Left forelimb (tissue), 1 donor: ENCODE measurements at places on chromosomes 4 and X.

DNA sequence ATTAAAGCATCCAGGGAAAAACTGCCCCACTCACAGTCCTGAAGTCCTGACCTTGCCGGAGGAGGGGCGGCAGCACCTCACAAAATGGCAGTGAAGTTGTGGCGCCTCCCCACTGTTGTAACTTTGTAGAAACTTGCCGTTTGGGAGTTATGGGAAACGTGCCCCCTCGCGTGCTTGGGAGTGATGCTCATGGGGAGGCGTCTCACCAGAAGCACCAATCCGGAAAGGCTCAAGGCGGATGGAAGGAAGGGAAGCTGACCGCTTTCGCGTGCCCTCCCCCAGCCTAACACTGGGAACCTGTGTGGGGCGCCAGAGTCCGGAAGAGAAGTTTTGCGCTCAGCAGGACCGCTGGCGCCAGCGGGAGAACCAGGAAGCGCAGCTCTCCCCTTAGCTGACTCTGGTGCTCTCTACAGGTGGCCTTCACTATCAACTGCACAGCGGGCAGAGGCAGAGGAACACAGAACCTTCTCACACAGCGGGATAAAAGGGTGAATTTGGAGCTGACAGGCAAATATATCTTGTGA is at the start of the genes CT45A10 and SAGE1:
CT45A10 (minus strand) TSS at position 151 of the 524 bp plus-strand sequence. CDS start 8,100 bp downstream, outside the sequence.
SAGE1 (plus strand) TSS at position 423 of the 524 bp plus-strand sequence. CDS start 2,527 bp downstream, outside the sequence.
- no peak for DNase-seq

DNA sequence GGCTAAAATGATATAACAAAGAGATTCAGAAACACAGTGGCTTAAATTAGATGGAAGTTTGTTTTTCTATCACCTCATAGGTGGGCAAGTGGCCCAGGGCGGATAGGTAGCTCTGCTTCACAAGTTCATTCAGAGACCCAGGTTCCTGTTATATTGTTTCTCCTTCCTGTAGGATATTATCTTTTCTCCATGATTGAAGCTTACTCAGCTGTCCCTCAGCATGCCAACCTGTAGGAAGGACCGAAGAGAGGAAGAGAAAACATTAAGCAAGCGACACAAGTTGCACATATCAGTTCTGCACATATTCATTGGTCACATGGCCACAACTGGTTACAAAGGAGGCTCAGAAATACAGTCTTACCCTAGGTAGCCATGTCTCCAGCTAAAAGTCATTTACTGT is 6.9 kb downstream of the KLHL5 start:
- DNase-seq = no peak

- no peak for DNase-seq
Measured at GRCh38 chrX:13283950-13284546, 35.8 kb downstream of the ATXN3L start.

GRCh38 chr4:83065266-83065665 is 30.3 kb downstream of the COPS4 start:
- DNase-seq = no peak

DNA sequence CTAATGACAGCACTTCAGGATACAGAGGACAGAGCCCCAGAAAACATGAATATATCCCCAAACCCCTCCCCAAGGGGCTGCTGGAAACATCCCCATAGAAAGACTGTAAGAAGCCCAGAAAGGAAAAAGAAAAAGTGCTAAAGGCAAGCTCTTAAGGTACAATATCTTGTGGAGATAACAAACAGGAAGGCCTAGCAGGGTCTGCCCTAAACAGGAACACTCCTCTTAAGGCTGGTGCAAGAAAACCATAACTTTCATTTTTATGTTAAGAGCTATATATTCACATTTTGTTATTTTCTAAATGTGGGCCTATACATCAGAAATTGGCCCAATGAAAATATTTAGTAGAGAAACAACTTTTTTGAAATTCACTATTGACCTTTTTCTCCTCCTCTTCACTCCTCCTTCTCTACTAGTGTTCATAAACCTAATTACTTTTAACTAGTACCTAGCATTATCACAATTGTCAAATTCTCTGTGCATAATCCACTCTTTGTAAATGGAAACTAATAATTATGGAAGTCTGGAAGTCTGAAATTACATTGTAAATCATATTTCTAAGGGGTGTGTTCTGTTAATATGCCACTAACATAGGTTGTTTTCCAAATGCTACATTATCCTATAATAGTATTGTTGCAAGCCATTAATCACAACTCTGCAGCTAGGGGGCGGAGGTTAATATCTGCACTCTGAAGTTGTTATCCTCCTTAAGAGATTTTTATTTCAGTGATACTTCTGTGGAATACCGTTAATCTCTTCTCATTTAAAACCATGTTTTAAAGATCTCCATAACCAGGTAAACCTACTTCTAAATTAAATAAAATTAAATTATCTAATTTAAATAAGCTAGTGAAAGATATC is 59.8 kb downstream of the CASK start:
- no peak for DNase-seq

- no peak for DNase-seq
Measured at GRCh38 chrX:69564665-69565064, 51.2 kb upstream of the EDA start.

DNA sequence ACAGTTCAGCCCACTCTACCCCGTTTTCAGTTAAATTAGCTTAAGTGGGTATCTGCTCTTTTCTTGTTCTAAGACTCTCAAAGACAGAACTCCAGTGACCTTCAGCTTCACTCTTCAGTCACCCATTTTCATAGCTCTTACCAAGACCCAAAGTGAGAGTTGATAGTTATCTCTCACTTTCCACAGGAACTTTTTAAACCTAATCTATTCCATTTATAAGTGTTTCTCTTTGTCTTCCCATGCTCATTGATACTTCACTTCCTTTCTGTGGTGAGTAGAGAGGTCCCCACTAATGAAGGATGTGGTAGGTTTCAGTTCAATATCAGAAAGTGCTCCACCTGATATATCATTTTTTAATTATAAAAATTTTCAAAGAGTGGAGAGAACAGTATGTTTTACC is 33.4 kb downstream of the COX18 start:
- DNase-seq = no peak

DNA sequence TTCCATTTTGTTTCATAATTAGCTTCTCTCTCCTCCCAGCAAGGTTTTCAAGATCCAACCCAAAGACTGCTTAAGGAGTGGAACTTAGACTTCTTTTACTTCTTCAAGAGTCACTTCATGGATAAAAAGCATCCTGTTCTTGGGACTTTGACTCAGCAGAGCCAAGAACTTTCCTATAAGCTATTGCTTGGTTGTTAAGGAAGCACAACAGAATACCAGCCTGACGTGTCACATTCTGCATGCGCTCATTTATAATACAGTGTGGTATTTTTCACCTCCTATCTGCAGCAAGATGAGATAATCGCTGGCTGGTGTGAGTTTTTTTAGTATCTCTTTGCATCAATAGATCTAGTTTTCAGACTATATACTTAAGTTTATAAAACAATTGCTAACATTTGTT is 152.1 kb downstream of the PALLD start:
- DNase-seq = no peak

- no peak for DNase-seq
Measured at GRCh38 chrX:77788050-77788449, 2.0 kb upstream of the ATRX start.

DNA sequence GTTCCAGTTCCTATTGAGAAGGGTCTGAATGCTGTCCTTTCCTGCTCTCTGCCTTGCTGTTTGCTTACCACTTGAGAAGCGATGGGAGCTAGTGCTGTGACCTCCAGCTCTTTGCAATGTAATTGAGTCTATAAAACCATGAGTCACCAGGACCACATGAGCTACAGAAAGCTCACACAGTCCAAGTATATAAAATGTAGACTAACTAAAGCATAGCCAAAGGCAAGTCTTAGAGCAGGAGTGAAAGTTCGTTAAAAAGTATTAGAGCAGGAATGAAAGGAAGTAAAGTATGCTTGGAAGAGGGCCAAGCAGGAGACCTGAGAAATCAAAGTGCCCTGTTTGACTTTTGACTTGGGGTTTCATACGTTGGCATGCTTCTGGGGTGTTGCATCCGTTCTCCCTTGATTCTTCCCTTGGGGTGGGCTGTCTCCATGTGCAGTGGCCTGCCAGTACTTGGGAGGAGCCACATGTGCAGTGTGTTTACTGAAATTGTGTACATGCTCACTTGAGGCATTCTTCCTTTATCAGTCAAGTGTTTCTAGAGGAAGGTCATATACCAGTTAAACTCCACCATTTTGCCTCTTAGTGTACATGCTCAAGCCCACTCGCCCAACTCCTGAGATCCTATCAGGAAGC is 71.3 kb upstream of the KIT start:
- DNase-seq = no peak

- no peak for DNase-seq
Measured at GRCh38 chrX:150200361-150200760, 162.8 kb upstream of the MAMLD1 start.

- no peak for DNase-seq
Measured at GRCh38 chr4:168573870-168574269, 77.0 kb downstream of the PALLD start.

GRCh38 chr4:124433500-124433899 is 279.0 kb downstream of the ANKRD50 start:
- no peak for DNase-seq

GRCh38 chr4:130257271-130257670 is 1161.3 kb downstream of the C4orf33 start:
- DNase-seq = no peak

DNA sequence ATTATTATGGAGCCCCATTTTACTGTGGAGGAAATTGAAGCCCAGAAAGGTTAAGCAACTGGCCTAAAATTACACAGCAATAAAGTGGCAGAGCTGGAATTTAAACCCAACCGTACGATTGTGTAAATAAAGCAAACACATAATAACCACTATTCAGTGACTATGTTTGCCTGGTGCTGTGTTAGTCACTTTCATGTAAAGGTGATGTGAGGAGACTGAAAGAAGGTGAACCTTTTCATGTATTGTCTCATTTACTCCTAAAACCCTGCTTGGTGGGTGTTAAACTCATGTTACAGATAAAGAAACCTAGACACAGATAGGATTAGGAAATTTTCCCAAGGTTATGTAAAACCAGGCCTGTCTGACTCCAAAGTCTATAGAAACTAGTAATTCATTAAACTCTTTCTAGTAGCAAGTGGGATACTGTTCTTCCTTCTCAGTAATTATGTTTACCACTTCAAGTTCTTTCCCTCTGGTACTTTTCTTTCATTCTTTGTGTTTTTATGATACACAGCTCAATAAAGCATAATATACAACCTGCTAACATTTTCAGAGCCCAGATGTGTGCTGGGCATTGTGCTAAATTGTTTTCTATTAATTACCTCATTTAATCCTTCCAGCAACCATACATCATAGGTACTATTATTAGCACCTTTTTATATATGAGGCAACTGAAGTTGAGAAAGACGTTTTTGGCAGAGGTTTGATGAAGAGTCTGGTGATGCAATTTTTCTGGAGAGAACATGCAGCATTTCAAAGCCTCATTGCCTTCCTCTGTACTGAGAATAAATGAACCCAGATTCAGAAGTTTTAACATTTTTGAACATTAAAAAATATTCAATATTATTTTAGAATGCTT is 202.7 kb downstream of the SPRY1 start:
- no peak for DNase-seq

DNA sequence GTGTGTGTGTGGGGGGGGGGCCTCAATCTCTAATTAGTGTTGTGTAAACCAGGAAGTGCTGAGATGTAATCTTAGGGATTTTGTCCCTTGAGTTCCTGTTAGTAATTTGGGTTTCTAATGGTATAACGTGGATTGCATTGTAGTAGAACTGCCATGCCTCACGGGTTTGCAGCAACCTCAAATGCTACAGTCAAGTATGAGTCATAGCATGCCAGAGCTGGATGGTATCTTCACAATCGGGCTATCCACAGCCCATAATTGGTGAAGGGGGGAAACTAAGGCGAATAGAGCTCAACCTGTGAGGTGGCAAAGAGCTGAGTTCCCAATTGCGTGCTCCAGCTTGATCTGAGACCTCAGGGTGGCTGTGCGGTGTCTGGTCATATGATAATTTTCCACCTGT is 2.2 kb upstream of the FMR1NB start:
- DNase-seq = no peak

- DNase-seq = no peak
Measured at GRCh38 chr4:119286377-119287002, 35.4 kb downstream of the FABP2 start.

DNA sequence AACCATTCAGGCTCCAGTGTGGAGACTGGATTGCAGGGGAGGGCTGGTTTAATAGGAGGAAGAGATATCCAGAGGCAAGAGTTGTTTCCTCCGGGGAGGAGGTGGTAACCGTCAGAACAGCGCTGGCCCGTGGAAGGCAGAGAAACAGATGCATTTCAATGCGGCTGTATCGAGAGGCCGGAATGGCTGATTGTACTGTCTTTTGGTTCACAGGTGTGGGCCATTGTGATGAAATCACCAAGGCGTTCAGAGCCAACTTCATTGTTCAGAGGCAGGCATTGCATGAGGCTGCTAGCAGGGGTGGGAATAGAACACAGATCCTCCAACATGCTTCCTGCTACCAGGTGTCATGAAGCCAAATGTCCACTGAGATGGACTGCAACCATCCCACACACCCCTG is 53.0 kb downstream of the SHOX start:
- DNase-seq = no peak

- DNase-seq = no peak
Measured at GRCh38 chrX:119503484-119503861, 35.2 kb downstream of the SLC25A5 start.

- no peak for DNase-seq
Measured at GRCh38 chr4:53315300-53315699, 50.6 kb downstream of the SCFD2 start.

DNA sequence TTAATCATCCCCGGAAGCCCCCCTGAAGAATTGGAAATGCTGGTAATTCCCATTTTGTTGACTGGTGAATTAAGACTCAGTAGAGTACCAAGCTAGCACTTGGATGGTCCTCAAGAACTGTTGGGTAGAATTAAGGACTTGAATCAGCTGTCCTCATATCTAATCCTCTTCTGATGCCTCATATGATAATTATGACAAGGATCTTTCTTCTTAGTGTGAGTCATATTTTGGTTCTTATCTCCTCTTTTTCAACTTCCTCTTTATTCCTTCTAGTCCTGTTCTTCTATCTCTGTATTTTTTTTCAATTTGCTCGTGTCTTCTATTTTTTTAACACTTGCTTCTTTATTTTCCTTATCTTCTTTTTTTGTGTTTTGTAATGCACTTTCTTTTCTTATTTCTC is 206.3 kb upstream of the ANXA3 start:
- no peak for DNase-seq

GRCh38 chr4:17027495-17027894 is 129.1 kb upstream of the LDB2 start:
- no peak for DNase-seq

- peak; percentile 73 for DNase-seq
Measured at GRCh38 chr4:30721185-30722091, 1.3 kb downstream of the PCDH7 start.

GRCh38 chr4:151801547-151802516 is 41.0 kb upstream of the GATB start:
- DNase-seq = no peak

DNA sequence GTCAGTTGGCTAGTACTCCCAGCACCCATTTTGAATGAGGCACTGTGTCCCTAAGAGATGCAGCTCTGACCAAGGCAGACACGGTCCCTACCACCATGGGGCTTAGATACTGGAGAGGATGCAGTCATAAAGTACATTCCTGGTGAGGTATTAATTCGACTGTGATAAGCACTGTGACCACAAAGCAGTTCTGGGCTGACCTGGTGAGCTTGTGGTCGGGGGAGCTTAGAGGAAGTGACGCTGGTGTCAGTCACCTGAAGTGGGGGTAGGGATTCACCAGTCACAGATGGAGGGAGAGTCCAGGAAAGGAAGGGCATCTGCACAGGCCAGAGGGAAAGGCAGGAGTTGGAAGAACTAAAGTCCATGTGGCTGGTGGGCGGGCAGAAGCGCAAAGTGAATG is 15.8 kb upstream of the CLTRN start:
- no peak for DNase-seq
